NCI-H146 (cell line): ENCODE measurements at places on chromosomes 7 and 10.

DNA sequence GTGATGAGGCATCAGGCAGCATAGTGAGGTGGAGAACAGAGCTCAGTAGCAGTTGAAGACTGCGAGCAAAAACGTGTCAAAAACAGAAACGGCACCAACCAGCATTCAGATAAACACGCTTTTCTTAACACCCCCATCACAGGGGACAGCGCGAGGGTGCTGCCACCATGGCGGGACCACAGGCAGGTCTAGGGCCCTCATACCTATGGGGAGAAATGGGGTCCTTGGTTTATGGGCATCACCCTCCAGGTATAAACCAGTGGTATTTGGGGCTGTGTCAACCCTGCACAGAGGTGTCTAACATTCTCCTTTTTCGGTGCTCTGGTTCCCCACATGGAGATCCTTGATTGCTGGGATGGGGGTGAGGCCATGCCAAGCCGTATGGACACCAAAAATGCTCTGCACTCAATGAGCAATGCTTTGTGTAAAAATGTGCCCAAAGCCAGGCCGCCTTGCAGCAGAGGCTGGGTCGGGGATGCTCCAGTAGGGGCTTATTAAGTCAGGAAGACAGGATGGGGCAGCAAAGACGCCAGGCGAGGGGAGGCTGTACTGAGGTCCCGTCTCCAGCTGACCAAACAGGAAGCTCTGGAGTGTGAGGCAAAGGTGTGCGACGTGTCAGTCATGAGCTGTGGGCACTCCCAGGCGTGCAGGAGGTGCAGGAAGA, 191.5 kb downstream of the WDR37 start:
- peak; percentile 83 for DNase-seq

DNA sequence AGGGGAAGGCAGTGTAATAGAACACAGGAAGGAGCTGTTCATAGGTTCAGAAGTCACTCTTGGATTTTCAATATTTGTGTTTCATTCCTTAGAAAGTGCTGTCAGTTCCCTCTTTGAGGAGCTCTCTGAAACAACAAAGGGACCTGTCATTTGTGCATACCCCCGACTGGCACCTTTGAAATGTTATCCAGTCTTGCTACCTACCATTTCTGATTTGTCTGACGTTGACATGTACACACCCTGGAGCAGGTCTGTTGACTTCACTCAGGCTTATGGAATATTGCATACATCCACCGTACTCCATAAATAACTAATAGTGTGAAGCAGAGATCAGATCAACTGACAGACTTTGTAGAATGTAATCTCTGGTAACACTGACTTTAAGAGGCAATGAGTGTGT, 189.8 kb downstream of the DPP6 start:
- DNase-seq = no peak

- DNase-seq = no peak
Measured at GRCh38 chr10:103820101-103821062, 35.0 kb downstream of the SH3PXD2A start.

DNA sequence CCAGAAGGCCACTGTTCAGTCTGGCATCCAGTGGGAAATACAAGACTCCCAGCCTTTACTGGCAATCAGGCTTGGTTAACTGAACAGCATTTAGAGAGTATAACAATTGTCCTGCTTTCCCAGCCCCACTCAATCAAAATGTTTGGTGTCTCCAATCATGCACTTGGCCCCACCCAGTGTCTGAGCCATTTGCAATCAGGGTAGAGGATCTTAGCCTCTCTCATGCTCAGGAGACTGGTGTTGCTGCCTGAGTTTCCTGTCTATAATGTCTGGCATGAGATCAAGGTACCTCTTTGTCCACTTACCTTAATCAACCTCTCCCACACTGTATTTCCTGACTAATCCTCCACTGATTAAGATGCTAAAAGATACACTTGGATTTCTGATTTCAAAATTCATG, 290.2 kb upstream of the GHITM start:
- no peak for DNase-seq

DNA sequence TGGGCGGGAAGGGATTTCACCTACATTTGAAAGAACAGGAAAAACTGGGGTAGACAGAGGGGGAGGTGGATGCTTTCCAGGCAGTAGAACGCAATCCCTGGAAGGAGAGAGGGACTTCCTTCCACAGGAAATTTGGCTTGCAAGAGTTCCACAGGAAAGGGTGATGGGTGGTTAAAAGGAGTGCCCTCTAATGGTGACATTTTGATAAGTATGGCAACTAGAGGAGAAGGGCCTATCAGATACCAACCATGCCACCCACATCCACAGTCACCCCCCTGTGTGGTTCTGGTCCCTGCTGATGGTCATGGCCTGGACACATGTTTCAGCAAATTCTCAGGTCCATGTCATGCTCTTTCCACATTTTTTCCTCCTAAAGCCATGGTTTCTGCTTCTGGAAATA, 27.1 kb upstream of the COL13A1 start:
- no peak for DNase-seq

DNA sequence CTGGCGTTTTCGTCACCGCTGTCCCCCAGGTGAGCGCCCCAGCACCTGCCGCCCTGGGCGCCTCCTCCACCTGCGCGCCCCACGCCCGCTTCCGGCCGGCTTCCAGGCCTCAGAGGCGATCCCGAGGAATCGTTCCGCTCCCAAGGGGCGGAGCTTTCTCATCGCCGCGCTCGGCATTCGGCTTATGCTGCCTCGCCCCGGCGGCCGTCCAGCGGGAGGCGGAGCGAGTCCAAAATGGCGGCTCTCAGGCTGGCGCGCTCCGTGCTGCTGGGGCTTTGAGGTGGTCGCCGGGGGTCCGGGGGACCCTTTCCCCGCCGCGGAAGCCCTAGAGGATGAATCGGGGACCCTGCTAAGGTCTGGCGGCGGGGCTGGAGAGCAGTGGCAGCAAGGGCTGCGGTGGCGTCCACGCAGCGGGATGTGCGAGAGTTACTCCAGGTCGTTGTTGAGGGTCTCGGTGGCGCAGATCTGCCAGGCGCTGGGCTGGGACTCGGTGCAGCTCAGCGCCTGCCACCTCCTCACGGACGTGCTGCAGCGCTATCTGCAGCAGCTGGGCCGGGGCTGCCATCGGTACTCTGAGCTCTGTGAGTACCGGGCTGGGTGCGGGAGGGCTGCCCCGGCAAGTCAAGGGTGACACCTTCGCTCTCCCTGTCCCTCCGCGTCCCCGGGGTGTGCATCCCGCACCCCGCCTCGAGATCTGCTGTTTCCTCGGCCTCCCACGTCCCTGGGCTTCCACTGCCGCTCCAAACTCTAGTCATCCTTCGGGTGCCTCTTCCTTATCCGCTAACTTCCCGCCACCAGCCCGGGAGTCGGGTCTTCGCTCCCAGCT, at the start of gene TAF3:
TSS of gene TAF3 (plus strand) at position 211 of the 826 bp plus-strand sequence. CDS start at position 416, 205 bp downstream.
- peak; percentile 96 for DNase-seq

DNA sequence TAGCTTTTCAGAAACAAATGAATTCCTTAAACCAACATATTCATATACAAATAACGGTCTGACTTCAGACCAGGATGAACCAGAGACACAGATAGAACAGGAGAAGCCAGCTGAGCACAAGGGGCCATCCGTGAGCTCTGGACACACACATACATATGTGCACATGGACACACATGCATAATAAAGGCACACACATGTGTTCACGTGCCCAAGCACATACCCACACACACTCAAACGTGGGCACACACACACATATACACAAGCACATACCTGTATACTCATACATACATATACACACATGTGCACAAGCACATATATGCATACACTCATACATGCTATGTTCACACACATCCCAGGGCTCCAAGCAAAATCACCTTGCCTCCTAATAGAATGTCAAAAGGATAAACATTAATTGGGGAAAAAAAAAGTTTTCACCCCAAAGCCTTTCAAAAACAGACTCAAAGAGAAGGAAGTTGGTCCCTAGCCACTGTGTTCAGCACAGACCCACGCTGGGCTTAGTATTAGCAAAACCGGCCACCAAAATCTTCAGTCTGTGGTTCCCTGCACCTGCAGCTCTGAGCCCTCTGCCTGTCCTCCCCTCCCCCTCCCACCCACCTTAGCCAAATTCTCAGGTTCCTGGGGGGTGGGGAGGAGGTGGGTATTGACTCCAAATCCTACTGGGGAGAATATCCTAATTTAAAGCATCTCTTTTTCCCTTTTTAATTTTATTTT, 100.4 kb upstream of the MACROH2A2 start:
- DNase-seq = no peak

DNA sequence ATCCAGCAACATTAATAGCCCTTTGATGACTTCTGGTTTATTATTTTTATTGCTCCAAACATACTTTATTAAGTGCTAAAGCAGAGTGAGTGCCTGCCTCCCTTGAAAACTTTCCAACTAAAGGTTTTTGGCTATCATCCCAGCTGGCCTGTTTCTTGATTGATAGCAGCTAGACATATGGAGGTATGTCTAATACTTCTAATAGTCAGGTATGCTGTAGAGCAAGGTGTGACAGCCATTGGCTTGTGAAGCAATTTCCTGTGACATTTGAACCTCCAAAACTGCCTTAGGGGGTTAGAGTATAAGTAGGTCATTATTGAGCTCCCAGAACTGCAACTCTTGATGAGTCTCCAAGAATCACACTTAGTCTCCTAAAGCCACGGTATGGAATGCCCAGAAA, 55.8 kb downstream of the LOXL4 start:
- DNase-seq = no peak

- DNase-seq = no peak
Measured at GRCh38 chr10:78474743-78475142, 441.1 kb downstream of the RPS24 start.

DNA sequence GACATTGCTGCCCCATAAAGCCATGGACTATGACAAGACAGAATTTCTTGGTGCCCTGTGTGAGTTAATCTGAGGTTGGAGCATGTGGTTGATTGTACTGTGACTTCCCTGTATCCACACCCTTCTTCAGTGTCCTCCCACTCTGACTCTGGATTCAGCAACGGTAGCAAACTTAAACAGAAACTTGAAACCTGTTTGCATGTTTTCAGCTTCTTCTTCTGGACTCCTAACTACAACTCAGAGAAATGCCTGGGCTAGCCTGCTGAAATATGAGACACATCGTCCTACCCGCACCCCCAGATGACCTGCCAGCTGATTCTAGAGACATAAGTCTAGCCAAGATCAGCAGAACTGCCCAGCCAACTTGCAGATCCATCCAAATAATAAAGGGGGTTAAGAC, 78.4 kb downstream of the IPMK start:
- no peak for DNase-seq

DNA sequence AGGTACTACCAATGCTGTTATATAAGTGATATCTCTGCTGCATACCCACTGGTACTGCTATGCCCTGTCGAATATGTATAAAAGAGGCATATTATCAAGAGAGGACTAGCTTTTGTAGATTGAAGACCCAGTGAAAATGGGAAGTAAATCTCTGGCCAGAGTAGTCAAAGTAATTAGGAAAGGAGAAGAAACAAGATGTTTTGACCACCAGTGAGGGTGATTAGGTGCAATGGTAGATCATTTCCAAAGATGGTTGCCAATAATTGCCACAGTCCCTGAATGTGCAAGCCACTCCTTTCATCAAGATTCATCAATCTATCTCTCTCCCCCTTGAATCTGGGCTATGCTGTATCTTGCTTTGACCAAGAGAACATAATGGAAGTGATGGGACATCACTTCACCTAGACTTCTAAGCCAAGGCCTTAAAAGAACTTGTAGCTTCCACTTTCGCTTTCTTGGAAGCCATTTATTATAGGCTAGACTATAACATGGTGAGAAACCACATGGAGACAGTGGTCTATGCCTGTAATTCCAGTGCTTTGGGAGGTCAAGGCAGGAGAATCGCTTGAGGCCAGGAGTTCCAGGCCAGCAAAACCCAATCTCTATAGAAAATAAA, 52.6 kb upstream of the ST8SIA6 start:
- no peak for DNase-seq

- DNase-seq = no peak
Measured at GRCh38 chr10:31315453-31315852, 3.6 kb upstream of the ZEB1 start.

GRCh38 chr7:104231054-104232046, 23.5 kb upstream of the ORC5 start:
- peak; percentile 56 for DNase-seq

GRCh38 chr10:69710008-69710888, 80.2 kb downstream of the FAM241B start:
- no peak for DNase-seq

- no peak for DNase-seq
Measured at GRCh38 chr7:30625283-30625682, 30.6 kb downstream of the GARS1 start.

GRCh38 chr7:116403265-116403664, 96.3 kb upstream of the CAV2 start:
- no peak for DNase-seq

DNA sequence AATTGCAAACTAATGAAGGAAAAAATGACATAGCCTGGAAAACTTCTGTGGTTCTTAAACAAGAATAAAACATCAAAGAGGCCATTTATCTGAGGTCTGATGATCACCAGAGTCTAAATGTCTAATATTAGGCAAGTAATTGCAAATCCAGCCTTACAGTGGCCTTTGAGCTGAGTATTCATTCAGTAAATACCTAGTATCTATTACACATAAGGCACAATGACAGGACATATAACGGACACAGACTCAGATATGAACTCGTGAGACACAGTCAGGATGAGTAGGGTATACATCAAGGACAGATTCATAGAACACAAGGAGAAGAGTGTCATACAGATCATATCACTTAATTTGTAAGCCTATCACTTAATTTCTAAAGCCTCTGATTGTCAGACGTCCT, 16.8 kb downstream of the GPAM start:
- no peak for DNase-seq

GRCh38 chr7:7953806-7954205, 14.8 kb upstream of the GLCCI1 start:
- no peak for DNase-seq

DNA sequence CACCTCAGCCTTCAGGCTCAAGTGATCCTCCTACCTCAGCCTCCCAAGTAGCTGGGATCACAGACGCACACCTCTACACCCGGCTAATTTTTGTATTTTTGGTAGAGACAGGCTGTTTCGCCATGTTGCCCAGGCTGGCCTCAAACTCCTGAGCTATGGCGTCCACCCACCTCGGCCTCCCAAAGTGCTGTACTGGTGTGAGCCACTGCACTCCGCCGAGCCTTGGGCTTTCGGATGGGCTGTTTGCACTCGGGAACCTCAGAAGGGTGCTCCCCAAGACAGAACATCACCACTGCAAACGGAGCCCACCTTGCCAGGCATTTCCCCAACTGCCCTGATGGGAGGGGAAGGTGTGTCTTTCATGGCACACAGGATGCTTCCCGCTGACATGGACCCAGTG, 27.3 kb downstream of the TMEM120A start:
- DNase-seq = no peak

DNA sequence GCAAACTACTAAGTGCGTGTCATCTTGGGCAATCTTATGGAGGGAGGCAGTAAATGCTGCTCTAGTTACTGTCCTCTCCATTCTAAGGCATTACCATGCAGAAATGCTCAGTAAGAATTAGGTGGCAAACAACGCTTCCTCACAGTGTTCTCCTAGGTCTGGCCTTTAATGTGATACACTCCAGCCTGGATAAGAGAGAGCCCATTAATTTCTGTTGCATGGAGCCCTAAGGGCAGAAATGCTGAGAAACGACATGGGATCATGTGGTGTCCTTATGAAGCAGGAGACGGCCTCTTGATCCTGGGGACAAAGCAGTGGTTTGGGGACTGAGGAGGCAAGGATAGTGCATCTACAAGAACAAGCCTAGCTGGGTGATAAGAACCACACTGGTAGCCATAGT, 44.0 kb downstream of the SLC25A13 start:
- no peak for DNase-seq

- no peak for DNase-seq
Measured at GRCh38 chr7:87445897-87446296, 29.6 kb downstream of the ABCB4 start.
